ENCODE measurements at places on chromosomes 6 and 20. TPM values are rescaled to one million over a fixed set of nuclear protein-coding genes. Genes with fewer than 3 reads are reported as not detected.

DNA sequence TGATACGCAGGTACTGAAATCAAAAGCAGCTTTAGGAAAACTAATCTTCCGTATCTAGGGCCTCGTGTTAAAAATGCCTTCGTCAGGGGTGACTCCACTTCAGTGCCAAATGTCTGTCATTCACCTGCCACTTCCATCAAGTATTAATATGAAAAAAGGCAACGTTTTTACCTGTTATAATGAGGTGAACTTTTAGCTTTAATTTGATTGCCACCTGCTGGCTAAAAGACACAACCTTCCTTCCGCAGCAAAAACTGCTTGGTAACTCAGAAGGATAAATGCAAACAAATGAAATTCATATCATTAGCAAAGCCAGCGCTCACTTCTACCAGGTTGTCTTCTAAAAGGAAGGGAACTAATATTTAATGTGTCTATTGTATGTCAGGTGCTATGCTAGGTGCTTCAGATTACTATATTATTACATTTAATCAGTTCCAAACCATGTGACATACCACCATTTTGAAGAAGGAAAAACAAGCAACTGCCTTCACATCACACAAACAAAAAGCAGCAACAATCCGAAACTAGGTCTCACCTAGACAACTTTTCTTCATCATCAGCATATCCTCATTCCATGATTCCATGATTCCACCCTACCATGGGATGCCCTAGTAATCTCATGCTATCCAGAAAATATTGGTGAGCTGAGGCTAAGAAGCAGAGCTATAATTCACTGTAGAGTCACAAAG lies 20.6 kb upstream of the ARHGAP18 start:
- DNase-seq = no peak

DNA sequence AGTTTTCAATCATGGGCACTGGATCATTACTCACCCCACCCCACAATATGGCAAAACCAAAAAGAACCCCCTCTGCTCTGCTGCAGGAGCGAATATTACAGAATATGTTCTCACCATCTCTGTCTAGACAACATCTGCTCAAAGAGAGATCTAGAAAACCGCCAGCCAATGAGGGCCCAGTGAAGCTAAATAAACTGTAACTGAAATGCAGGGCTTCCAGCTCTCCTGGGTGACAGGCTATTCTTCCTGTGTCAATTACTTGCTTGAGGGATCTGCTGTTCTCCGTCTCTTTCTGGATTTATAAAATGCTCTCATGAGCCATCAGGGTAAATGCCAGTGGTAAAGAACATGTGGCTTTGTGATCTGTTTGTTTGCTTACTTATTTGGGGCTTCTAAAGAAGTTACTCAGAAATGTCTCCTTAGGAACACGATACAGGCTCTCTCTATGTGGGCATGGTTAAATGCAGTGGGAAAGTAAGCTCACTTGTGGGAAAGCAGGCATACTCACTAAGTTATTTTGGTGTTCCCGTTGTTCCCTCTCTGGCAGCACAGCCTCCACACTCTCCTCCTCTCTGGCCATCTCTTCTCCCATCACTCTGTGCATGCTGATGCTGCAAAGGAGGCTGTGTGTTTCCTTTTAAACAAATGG lies 44.8 kb downstream of the TTI1 start:
- DNase-seq = no peak

DNA sequence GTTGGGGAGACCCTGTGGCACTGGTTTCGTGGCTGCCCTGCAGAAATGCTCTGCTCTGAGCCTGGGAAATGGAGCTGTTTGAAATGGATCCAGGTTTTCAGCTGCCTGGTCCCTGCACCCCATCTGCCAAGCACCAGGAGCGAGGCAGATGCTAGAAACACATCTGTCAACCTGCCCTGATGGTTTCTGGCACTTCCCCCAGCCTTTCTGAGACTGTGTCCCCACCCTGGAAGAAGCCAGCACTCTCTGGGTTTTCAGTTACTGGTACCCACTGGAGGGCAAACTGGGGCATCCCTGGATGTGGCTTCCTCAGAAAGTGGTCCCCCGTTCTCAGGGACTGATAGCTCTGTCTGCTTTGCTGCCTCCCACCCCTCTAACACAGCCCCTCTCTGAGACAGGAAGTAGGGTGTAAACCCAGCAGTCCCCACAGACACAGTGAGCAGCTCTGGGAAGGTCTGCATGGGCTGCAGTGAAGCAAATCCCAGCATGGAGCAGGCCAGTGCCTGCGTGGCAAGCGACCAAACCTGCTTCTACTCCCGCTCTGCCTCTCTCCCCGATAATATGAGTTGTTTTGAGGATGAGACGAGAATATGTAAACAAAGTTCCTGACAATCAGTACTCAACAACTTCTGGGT lies 54.2 kb upstream of the MAFB start:
- DNase-seq = no peak

- DNase-seq = peak; percentile 87
These were observed 1.6 kb downstream of the ZBTB2 start for GRCh38 chr6:151389618-151390275.

GRCh38 chr6:41965429-41966213 lies 24.0 kb upstream of the CCND3 start:
- DNase-seq = no peak

DNA sequence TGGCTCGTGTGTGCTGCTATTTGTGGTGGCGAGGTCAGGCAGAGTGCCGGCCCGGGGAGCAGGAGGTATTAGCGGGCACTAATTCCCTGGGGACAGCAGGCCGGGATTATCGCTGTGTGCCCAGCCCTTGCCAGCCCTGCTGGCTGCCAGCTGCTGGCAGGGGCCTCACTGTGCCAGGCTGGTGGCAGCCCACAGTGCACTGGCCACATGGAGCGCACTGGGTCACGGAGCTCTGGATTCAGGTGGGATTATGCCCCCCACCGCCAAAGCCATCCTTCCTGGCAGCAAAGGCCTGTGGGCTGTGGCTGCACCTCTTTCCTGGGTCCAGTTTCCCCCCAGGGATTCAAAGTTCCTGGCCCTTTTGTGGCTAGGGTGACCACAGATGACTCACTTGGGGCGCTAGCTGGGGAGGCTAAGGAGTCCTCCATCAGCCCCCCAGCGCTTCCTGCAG lies 59.7 kb downstream of the YTHDF1 start:
- peak; percentile 71 for DNase-seq

GRCh38 chr6:151229401-151230276 lies 10.1 kb upstream of the AKAP12 start:
- no peak for DNase-seq

Gene OPRM1
- total RNA-seq = not detected

Gene ZNF341
- total RNA-seq = 1.2 TPM

Gene HLA-DQA1
- 0.29 TPM for total RNA-seq

Gene MOXD1
- total RNA-seq = 19.5 TPM

Gene CDSN
- total RNA-seq = not detected
